ENCODE measurements at places on chromosomes 5 and 9.

DNA sequence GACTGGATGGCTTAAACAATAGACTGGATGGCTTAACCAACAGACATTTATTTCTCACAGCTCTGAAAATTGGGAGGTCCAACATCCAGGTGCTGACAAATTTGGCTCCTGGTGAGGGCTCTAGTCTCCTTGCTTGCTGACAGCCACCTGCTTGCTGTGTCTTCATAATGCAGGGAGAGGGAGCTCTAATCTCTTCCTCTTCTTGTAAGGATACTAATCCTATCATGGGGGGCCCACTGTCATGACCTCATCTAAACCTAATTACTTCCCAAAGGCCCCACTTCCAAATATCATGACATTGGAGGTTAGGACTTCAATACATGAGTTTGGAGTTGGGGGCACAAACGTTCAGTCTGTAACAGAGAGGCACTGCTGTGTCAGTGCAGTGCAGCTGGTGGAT lies 26.4 kb downstream of the FOXD1 start:
- DNase-seq: no peak

DNA sequence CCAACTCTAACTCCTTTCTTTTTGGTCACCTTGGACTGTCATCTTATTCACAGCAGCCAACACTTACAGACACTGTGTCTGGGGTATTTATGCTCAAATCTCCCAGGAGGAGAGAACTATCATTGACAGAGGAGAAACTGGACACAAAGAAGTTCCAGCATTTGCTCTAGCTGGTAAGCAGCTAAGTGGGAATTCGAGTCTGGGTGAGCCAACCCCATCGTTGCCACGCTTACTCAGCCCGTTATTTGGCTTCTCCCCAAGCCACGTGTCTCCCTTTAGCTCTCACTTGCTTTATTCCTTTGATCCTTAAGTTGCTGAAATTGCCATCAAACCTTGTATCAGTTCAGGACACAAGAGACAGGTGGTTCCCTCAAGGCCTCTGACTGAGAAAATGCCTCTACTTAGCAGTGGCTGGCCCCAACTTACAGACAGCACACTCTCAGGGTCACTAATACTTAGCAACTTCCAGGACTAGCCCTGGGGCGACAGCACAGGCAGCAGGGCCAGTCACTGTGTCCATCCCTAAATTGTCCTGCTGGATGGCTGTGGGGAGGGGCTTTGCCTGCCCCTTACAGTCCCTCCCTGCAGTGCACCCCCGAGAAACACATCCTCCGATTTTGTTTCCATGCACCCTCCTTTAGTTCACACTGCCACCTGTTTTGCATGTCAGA lies 1.4 kb downstream of the SLC36A2 start:
- no peak for DNase-seq

DNA sequence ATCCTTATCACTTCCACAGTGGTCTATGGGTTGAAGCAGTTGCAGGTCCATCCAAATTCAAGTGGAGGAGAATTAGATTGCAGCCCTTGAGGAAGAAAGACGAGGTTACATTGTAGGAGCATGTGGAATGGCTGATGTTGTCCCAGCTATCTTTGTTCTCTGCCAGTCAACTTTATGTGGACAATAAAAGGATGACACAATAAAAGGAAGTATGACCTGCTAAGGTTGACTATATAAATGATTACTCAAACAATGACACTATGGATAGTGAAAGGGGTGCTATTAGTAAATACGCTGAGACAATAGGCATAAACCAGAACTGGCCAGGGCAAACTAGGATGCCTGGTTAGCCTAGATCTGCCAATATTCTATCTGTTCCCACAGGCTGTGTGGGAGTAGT lies 12.8 kb upstream of the ZNF618 start:
- no peak for DNase-seq

- no peak for DNase-seq
These were observed 673.2 kb downstream of the CDH18 start for GRCh38 chr5:19314840-19315239.

- no peak for DNase-seq
These were observed 17.0 kb downstream of the CAMK2A start for GRCh38 chr5:150272531-150272930.

DNA sequence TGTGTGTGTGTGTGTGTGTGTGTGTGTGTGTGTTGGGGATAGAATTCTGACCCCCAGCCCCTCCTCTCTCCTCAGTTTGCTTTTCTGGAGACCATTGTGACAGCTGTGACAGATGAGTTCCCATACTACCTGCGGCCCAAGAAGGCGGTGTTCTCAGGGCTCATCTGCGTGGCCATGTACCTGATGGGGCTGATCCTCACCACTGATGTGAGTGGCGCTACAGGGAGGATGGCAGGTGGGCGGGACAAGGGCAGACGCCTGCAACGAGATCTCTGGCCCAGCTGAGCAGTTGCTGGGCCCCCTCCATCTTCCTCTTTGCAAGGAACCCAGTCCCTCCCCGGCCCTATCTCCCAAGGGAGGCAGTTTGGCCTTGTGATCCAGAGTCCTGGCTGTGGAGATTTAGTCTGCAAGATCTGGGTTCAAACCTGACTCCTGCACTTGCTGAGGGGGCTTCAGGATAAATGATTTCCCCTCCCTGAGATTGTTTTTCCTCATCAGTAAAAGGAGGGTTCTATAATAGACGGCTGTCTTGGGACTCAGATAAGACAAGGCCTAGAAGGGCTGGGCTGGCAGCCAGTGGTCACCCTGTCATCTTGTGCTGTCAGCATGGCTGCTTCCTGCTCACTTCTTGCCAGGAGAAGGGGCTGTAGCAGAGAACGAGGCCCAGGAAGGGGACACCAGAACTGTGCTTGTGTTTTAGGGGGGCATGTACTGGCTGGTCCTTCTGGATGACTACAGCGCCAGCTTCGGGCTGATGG lies 14.1 kb downstream of the SLC6A7 start:
- no peak for DNase-seq

GRCh38 chr5:33367416-33367815 lies 73.3 kb upstream of the TARS1 start:
- no peak for DNase-seq

GRCh38 chr5:68071282-68071632 lies 144.3 kb upstream of the PIK3R1 start:
- no peak for DNase-seq

DNA sequence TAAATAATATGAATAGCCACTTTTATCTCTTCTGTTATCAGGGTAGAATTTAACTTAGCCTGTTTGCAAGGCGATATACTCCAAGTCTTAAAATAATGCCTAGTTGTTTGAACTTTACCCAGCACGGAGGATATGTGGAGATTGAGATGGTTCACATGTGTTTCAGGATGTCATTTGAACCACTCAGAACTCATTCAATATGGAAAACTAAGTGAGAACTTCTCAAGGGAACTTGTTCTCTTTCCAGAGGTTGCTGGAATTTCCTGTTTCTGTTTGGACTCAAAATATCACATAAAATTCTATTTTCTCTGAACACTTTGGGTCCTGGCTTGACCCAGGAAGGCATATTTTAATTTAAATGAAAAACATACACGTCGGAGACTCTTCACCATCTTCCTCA lies 139.1 kb upstream of the MYO10 start:
- no peak for DNase-seq

GRCh38 chr5:1266791-1267190 lies 28.1 kb downstream of the TERT start:
- no peak for DNase-seq

GRCh38 chr9:35163413-35163812 lies 1.6 kb downstream of the UNC13B start:
- no peak for DNase-seq

- DNase-seq: no peak
These were observed 388.5 kb downstream of the ENC1 start for GRCh38 chr5:74252044-74252443.

DNA sequence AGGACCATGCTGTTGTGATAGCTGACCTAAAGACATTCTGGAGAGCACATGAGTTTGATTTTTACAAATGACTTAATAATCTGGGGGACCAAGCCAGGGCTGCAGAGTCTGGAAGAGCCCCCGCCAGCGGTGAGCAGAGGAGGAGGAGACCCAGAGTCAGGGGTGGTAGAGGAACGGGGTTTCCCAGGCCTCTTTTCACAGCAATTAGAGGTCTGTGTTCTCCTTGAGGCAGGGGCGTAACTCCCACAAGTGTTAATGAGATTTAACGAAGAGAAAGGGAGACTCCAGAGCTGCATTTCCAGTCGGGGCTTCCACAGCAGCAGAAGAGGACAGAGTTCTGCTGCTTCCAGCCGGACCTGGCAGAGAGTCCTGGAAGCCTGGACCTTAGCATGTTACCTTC lies 137.9 kb upstream of the SLC24A2 start:
- no peak for DNase-seq

- no peak for DNase-seq
These were observed 1.1 kb downstream of the NSG2 start for GRCh38 chr5:174046558-174046957.

GRCh38 chr5:14101922-14102321 lies 41.2 kb upstream of the TRIO start:
- no peak for DNase-seq

DNA sequence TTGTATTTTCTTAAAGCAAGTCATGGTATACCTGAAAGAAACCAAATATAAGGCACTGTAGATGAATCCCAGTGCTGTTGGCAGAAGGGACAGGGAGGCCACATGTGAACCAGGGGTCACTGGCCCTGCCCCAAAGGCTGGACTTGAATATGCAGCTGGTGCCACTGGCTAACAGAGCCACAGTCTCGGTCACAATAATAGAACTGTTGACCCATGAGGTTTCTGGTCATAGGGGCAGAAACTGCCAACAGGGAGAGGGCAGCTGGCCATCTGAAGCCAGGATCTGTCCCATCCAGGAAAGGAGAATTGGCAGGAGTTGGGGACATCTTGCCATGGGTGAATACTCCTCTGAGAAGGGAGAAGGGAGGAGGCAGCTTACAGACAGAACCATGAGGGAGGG lies 31.9 kb downstream of the PALM2AKAP2 start:
- DNase-seq: no peak

GRCh38 chr9:123806829-123807228 lies 123.1 kb downstream of the DENND1A start:
- no peak for DNase-seq

DNA sequence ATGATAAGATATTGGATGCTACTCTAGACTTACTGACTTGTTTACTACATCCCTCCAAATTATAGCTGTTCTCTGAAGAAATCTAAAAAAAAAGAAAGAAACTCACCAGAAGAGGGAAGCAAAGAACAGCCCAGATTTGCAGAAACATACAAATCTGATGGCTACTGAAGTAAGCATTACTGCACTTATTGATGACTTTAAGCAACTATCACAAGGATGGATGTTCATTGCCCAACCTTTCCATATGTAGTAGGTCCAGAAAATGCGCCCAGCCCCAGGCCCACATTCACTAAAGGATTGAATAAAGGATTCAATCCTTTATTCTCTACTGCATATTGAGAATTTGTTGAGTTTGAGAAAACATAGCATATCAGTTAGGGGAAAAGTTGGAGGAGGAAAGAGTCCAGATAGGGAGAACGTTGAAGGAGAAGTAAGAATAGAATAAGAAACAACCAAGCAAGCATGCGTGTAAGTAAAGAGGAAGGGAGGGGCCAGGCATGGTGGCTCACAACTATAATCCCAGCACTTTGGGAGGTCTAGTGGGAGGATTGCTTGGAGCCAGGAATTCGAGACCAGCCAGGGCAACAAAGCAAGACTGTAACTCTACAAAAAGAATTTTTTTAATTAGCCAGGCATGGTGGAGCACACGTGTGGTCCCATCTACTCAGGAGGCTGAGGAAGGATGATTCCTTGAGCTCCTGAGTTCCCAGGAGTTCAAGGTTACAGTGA lies 33.8 kb upstream of the DTWD2 start:
- no peak for DNase-seq

- DNase-seq: no peak
These were observed 401.3 kb downstream of the MTRR start for GRCh38 chr5:8270246-8270645.

DNA sequence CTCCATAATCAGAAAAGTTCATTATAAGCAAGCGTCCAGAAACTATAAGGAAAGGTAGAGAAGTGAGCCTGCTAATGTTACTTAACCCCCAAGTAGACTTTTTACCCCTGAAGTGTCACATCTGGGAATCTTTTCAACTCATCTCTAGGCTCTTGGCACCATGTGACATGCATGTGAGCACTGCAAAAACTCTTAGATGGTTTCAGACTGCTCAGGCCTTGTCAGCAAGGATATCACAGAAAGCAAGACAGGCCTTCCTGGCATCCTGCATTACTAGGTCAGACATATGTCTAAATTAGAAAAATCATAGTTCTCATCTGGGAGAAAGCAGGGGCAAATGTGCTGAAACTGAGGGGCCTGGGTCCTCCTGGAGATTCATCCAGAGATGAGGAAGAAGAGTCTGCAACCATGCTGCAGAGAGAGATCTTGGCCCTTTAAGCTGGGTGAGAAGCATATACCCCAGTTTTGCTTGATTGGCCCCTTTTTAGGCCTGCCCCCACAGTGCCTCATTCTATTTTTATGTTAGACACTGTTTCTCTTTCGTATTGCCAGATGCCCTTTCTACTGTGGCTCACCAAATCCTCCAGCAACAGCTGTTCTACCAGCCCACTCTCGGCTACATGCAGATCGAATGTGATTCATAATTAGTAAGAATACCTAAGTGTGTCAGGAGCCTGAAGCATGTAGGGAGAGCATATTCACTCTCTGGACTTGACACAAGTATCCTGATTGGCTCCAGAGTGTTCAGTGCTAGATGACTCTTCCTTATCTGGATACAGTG lies 19.0 kb downstream of the TMEM8B start:
- no peak for DNase-seq

GRCh38 chr5:82362636-82363035 lies 84.5 kb upstream of the RPS23 start:
- DNase-seq: no peak

- no peak for DNase-seq
These were observed 130.1 kb downstream of the TRIO start for GRCh38 chr5:14273207-14273767.

- peak; percentile 24 for DNase-seq
These were observed 191.8 kb downstream of the PRR16 start for GRCh38 chr5:120655828-120656435.

- DNase-seq: no peak
These were observed 45.0 kb upstream of the OR2K2 start for GRCh38 chr9:111375062-111375461.

DNA sequence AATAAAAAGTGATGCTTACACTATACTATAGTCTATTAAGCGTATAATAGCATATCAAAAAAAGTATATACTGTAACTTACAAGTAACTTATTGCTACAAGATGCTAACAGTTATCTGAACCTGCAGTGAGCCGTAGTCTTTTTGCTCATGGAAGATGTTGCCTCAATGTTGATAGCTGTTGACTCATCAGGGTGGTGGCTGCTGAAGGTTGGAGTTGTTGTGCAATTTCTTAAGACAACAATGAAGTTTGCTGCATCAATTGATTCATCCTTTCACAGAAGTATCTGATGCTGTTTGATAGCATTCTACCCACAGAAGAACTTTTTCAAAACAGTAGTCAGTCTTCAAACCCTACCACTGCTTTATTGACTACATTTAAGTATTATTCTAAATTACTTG lies 7.8 kb upstream of the C9orf40 start:
- DNase-seq: no peak

GRCh38 chr9:113985968-113986585 lies 92.0 kb downstream of the AMBP start:
- DNase-seq: no peak

DNA sequence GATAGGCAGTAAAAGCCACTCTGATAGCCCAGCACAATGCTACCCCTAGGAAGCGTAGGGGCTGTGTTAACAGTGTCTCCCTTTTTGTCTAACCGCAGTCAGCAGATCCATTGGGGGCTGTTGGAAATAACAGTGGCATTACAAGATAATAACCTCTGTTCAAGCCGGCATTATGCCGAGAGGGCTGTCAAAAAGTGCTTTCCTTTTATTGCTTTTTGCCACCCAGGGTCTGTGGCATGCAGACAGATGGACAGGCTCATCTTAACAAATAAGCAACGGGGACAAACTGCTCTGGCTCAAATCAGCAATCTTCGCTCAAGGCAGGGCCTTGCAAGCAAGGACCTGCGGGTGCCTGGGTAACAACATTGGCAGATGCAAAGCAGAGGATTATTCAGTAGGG lies 123.3 kb downstream of the TLR4 start:
- no peak for DNase-seq
